ENCODE measurements at places on chromosomes 6 and 20.

- DNase-seq, result no peak
Measured at GRCh38 chr6:138601128-138601527, 101.8 kb upstream of the NHSL1 start.

- no peak for DNase-seq
Measured at GRCh38 chr20:12750221-12750620, 258.6 kb upstream of the SPTLC3 start.

GRCh38 chr6:147260091-147260490 lies 55.9 kb downstream of the STXBP5 start:
- DNase-seq, result no peak

- no peak for DNase-seq
Measured at GRCh38 chr6:14996892-14997291, 249.0 kb upstream of the JARID2 start.

Data from NCI-H2171 treated with DMSO at 0.1 percent for 48 hours (cell line).